Foreskin keratinocyte (primary cell): ENCODE measurements at places on chromosomes 16 and 17.
A peak's percentile ranks its signal among the peaks of the same experiment; 100 is the strongest.

GRCh38 chr17:45430738-45431530 lies 1.7 kb downstream of the ARHGAP27 start:
- DNase-seq: peak; percentile 50

GRCh38 chr17:77572065-77572601 lies 386.4 kb upstream of the TNRC6C start:
- no peak for DNase-seq

GRCh38 chr17:75034236-75034908 lies 12.4 kb downstream of the ATP5PD start:
- DNase-seq: peak; percentile 87

DNA sequence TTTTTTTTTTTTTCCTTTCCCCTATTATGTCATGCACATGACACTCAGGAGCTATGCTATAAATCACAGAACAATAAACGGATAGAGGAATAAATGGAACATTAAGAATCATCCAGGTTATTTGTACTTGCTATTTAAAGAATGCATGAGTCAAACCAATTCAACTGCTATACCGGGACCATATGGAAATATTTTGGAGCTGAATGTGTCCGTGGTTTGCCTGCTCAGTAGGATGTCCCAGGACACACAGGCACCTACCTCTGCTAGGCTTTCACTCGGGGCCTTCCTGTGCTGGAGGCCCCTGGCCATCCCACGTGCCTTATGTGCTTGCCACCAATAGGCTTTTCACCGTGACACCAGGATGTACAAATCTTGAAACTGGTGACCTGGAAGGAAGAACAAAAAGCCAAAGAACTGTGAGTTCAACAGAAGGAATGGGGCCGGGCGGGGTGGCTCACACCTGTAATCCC lies 15.3 kb upstream of the SEC14L1 start:
- peak; percentile 99 for DNase-seq

DNA sequence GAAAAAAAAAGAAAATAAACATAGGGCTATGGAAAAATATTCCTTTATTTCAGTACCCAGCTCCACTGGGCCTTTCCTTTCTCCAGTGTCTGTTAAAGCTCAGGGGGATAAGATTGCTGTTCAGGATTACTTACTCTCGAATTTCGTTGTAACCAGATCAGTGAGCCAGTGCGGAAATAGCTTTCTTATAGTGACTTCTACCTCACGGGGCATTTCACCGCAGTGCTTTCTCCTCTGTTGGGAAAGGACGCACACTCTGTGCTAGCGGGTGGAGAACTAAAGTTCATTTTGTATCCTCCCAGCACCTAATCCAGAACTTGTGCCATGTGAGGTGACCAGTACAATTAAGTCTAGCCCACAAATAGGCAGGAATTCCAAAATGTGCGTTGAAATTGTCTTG lies 38.3 kb downstream of the RPA1 start:
- DNase-seq: no peak

GRCh38 chr16:57377080-57377841 lies 5.0 kb downstream of the CX3CL1 start:
- peak; percentile 59 for DNase-seq

DNA sequence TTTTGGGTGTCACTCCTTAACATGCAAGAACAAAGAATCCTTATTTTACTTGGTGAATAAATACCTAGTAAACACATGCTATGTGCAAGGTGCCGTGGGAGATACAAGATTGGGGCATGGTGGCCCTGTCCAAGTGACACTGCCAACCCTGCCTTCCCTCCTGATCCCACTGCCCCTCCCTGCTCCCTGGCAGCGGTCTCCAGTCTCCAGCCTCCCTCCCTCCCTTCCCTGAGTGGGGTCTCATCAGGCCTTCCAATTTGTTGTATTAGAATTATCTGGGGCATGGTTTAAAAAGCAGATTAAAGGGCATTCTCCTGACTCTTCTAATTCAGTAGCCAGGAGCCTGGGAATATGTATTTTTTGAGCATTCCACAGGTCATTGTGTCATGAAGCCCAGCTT lies 12.5 kb upstream of the TMED6 start:
- DNase-seq: no peak

DNA sequence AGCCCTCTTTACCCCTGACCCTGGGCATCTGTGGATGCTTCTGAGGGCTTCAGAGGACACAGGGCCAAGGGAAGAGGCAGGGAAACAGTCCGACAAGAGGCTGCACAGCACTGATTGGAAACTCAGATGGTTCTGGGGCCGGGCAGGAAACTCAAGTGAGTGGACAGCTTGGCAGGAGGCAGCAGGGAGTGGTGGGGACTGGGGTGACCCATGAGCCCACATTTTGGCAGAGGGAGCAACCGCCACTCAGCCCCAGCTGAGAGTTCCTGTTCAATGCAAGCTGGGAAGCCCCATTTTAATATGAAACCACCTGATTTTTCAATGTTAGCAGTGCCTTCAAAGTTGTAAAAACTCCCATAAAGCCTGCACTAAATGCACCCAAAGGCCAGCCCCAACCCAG lies 1.5 kb upstream of the VASN start:
- no peak for DNase-seq

- DNase-seq: no peak
These were observed 73.0 kb downstream of the MARCHF10 start for GRCh38 chr17:62735044-62735651.

- no peak for DNase-seq
These were observed 111.9 kb downstream of the SOCS1 start for GRCh38 chr16:11144122-11144521.

GRCh38 chr17:51814521-51814920 lies 344.0 kb downstream of the CA10 start:
- DNase-seq: no peak

DNA sequence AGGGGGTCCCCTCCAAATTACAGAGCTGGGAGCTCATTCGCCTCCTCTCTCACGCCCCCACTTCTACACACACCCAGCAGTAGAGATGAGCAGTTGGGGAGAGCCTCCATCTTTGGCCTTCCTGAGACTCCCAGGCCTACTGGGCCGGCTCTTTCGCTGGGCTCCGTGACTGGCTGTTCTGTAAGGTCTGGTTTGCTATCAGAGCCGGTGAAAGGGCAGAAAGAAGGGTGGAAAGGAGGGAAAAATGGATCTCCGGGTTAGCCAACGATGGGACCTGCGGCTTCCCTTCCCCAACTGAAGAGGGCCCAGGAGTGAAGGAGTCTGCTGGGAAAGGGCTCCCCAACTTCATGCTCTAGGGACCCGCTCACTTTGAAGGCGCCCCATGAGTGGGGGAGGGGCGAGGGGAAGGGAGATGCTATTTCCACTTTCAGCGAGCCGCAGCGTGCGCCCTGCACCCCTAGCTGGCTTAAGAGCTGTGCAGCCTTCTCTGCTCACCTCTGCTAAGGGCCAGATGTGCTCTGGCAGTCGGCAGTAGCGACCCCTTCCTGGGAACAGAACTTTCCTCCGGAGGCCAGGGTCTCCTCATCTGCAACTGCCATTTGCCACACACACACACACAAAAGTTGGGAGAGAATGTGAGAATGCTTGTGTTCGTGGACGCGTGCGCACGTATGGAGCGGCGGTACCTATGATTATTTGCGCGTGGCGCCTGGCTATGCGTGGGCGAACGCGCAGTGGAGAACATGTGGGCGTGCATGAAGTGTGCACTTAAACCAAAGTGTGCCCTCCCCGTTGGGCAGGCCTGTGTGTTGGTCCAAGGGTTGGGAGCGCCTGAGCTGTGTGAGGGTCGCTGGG lies 2.9 kb upstream of the FOXF1 start:
- DNase-seq: no peak

- no peak for DNase-seq
These were observed 19.3 kb downstream of the SHISA9 start for GRCh38 chr16:12920739-12921138.

GRCh38 chr17:67628580-67629013 lies 89.1 kb upstream of the NOL11 start:
- DNase-seq: no peak

DNA sequence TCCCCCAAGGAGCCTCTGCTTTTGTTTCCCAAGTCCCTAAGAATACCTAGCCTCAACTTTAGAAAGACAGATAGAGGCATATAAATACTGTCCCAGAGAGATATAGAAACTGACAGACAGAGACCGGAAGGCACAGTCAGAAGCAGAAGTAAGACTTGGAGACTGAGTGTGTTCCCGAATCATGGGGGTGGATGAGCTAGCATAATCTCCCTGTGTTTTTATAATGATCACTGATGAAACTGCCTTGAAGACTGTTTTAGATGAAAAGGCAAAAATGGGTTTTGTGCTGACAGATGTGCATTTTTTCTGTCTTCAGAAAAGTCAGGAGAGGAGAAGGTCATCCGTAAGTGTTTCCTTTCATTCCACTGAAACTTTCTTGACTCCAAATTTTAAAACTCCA lies 8.3 kb upstream of the PSMD3 start:
- no peak for DNase-seq

DNA sequence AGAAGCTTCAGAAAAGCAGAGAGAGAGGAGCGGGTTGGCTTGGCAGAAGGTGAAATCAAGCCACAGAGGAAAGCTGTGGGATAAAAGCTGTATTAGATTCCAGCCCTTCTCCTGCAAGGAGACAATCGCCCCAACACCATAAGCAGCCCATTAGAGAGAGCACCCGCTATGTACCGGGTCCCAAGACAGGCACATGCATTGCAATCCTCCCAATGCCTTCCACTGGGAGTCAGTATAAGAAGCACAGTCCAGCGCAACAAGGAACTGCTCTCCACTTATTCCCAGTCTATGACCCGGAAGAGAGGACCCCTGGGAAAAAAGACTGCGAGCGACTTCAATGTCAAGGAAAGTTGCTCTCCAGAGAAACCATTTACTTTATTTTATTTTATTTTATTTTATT lies 43.8 kb downstream of the NOG start:
- DNase-seq: no peak

- no peak for DNase-seq
These were observed 115.3 kb upstream of the HLF start for GRCh38 chr17:55149485-55149884.

DNA sequence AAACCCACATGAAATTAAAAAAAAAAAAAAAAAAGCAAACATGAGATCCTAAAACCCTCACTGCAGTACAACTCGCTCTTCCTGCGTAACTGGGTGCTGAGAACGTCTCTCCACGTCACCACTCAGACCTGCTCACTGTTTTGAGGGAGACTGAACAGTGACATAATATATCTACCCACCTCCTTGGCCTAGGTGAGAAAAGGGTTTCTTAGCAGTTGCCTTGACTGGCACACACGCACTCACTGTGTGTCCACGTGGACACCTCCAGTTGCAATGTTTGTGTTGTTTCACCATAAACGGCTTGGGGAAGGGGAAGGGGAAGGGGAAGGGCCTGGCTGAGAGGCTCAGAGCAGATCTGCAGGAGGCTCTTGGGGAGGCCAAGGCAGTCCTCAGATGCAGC lies 32.0 kb downstream of the FANCA start:
- DNase-seq: no peak

DNA sequence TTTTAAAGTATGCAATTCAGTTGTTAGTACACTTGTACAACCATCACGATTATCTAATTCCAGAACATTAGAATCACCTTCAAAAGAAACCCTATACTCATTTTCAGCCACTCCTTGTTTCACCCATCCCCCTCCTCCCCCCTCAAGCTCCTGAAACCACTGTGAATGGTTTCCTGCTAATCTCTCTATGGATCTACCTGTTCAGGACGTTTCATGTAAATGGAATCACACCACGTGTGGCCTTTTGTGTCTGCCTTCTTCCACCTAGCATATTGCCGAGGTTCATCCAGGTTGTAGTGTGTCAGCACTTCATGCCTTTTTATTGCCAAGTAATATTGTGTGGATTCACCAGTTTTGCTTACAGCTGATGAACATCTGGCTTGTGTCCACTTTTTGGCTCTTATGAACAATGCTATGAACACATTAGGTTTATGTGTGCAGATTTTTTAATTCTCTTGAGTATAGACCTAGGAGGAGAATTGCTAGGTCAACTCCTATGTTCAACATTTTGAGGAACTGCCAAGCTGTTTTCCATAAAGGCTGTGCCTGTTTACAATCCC lies 17.8 kb downstream of the EIF4A3 start:
- no peak for DNase-seq

DNA sequence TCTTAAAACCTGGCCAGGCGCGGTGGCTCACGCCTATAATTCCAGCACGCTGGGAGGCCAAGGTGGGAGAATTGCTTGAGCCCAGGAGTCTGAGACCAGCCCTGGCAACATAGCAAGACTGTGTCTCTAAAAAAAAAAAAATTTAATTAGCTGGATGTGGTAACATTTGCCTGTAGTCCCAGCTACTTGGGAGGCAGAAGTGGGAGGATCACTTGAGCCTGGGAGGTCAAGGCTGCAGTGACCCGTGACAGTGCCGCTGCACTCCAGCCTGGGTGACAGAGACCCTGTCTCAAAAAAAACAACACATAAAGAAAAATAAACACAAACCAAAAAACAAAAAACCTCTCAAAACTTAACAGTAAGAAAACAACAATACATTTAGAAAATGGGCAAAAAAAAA lies 106.3 kb downstream of the SMG6 start:
- no peak for DNase-seq

- DNase-seq: no peak
These were observed 2.0 kb downstream of the VAMP2 start for GRCh38 chr17:8160741-8161221.

DNA sequence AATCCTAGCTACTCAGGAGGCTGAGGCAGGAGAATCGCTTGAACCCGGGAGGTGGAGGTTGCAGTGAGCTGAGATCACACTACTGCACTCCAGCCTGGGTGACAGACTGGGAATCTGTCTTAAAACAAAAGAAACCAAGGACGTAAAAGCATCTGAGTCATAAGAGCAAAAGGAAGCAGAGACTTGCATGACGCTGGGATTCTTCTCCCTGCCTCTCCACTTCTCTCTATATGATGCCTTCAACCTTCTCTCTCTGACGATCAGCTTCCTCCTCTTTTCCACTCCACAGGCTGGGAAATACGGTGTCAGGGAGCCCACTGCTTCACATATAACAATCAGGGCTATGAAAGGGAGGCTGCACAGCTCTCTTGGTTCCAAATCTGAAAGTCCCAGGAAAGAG lies 43.2 kb upstream of the CCL1 start:
- DNase-seq: no peak

DNA sequence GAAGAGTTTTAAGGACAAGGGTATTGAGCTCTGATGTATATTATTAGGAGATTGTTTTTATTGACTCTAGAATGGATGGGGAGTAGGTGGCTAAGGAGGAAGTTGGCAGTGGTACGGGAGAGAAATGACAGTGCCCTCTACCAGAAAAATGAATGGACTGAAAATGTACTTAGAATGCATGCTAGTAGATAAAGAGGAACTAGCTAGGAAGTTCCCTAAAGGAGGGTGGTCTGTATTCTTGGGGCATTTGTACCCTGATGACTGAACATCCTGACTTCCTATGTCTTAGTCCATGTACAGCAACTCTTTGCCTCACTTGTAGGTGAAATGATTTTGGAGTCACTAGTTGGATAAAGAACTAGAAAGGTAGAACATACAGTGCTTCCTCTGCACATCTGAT lies 581.5 kb upstream of the RBFOX1 start:
- no peak for DNase-seq

DNA sequence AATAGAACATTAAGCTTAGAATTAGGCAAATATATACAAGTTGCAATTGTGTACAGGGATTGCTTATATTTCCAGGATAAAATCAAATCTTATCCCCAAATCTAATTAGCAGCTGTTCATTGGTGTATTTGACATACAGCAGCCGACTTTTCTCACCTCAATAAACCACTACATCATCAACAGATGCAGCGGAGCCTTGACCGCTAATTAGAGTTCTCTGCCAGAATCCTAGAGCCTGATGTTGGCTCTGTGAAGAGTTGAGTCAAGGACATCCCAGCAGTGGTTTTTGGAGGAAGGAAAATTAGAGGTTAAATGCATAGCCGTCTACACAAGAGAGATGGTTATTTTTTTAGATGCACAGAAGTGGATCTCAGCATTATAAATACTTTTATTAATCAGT lies 221.9 kb upstream of the CACNG5 start:
- DNase-seq: no peak

GRCh38 chr16:79264237-79265109 lies 336.1 kb downstream of the MAF start:
- DNase-seq: no peak
